Activated CD4-positive, CD25-positive, alpha-beta regulatory T cell (primary cell): ENCODE measurements at places on chromosomes 7 and 10.

DNA sequence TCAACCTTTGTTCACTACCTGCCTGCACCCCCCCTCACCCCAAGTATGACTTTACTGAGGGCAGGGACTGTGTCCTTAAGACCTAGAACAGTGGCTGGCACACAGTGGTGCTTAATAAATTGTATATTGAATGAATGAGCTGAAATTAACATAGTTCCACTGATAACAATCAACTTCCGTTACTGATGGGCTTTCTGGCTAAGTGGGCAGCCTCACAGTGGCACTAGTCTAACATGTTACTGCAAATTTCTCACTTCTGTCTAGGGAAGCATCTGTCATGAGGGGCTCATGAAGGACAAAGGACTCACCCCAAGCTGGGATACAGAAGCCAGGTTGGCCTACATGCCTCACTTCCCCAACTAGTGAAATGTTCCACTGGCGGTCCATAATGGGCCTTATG, 79.3 kb downstream of the CTTNBP2 start:
- DNase-seq: no peak

DNA sequence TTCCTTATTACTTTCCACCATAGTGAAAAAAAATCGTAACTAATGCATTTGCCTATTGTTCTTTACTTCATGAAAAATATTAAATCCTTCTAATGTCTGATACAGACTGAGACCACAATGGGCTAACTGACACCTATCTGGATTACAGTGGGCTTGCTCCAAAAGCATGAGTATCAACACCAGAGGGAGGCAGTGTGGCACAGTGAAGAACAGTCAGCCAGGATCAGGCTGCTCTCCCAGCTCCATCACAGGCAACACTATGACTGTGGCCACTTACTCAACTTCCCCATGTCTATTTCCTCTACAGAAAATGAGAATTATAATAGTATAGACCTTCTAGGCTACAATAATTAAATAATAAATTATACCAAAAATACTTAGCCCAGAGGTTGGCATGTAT, 97.2 kb downstream of the SLC25A13 start:
- no peak for DNase-seq

DNA sequence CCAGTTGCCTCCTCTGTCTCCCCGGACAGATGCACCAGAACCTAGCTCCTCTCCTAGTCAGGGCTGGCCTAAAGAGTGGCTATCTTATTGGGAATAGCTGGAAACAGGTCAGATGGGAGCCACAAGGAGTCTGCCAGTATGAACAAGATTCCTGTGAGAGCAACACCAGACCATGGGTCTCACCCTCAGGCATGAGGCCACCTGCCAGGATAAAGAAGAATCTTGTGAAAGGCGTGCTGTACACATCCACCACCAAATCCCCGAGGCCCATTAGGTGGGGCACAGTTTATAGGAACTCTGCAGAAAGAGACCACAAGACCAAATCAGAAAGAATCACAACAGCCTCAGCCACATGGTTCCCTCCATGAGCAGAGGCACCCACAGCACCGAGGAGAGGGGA, 325.9 kb downstream of the TNS3 start:
- DNase-seq: no peak

- no peak for DNase-seq
Measured at GRCh38 chr10:44706745-44707144, 204.4 kb upstream of the TMEM72 start.

- DNase-seq: no peak
Measured at GRCh38 chr7:86904949-86905834, 154.3 kb downstream of the ELAPOR2 start.

DNA sequence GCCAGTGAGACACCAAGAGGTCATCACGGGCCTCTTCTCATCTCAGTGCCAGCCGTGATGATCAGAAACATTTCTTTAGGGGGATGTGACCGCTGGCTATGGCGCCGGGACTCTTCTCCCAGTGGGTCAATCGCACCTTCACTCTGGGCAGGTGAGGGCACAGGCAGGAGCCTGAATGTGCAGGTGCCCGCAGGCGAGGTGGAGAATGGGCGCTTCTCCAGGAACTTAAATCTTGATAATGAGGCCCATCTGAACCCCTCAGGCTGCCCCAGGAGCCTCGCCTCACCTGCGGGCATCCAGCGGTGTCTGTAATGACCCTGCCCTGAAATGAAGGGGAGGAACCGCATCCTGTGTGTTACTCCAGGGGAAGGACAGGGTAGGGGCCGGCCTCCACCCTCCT, 204.7 kb downstream of the ADARB2 start:
- DNase-seq: no peak
